ENCODE measurements at places on chromosomes 7 and 10. TPM values are rescaled to one million over a fixed set of nuclear protein-coding genes. Genes with fewer than 3 reads are reported as not detected.
A peak's percentile ranks its signal among the peaks of the same experiment; 100 is the strongest.

GRCh38 chr10:43262902-43263466, 3.9 kb downstream of the RASGEF1A start:
- no peak for DNase-seq

DNA sequence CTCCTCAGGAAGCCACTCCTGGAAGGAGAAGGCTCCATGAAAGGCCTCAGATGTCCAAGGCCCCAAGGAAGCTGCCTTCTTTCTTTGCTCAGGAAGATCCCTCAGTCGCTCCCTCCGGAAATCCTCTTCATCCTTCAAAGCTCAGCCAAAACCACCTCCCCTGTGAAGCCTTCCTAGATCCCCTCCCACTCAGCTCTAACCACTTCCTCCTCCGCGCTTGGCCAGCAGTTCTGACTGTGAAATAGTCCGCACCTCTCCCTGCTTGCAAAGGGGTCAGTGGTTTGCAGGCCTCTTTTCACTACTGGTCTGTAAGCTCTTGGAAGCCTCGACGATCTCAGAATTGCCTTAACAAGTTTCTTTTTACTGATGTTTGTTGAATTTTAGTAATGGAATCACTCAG, 23.9 kb downstream of the PYROXD2 start:
- DNase-seq: peak; percentile 53

- peak; percentile 55 for DNase-seq
Measured at GRCh38 chr7:74356589-74357315, 67.5 kb downstream of the CLIP2 start.

DNA sequence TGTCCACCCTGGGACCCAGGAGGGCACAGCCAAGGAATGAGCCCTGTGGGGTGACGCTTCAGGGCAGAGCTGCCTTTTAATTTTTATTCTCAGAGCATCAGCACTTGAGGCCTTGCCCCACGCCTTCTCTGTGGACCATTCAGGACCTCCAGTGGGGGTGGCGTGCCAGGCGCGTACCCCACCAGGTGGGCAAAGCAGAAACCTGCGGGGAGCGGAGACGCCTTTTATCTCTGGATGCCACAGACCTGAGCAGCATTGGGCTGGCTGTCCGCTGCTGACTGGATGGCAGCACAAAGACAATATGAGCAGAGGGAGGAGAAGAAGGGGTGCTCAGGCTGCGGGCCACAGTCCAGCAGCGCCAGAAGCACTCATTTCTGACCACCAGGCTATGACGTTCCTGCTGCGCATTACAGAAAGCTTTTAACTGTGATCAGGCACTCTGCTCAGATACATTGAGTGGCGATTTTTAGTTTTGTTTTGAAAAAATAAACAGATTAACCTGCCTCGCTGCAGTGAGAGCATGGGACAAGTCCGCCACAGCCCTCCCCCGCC, 90.4 kb upstream of the ANLN start:
- DNase-seq: no peak

- peak; percentile 62 for DNase-seq
Measured at GRCh38 chr10:108791030-108791429, 1132.3 kb downstream of the XPNPEP1 start.

DNA sequence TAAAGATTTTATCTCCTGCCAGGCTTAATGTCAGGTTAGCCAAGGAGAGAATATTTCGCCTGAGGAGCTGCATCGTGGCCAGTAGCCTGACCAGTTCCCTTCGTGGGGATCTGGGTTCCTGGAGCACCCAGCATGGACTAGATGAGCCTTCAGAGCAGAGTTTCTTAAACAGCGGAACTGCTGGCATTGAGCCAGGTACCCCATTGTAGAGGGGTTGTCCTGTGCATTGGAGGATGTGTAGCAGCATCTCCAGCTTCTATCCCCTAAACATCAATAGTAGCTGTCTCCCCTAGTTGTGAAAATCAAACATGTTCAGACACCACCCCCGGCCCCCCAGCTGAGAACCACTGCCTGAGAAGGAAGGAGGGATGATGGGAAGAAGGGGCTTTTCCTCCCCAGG, 36.2 kb downstream of the CDHR3 start:
- no peak for DNase-seq

- peak; percentile 76 for DNase-seq
Measured at GRCh38 chr7:131015657-131015958, 281.6 kb upstream of the KLF14 start.

DNA sequence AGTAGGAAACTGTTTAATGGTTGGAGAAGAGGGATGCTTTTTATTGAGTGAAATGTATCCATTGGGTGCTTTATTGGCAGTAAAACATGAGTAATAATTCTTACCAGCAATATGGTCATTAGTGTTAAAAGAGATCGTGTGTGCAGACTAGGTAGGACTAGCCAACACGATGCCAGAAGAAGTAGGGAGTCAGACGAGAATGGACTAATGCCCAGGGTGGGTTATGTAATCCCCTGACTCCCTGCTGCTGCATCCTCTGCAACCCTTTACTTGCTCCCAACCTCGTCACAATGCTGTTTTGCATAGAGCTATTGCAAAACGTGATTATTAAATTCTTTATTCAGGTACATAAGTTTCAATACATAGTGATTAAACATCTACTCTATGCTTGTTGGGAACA, 1213.7 kb downstream of the GATA3 start:
- DNase-seq: no peak

DNA sequence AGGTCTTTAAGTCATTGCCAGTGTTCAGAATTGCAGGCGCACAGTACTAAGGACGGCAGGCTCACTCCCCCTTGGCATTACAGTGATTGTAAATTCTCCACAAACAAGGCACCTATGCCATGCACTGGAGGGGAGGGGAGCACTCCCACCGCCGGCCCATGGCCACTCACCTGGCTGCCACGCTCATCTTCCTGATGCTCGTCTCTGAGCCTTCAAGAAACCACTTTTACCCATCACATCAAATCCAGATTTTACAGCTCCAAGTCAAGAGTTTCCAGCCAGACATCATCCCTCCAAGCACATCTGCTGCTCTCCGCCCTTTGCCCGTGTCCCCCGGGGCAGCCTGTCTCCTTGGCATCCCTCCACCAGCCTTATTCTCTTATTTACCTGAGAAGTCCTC, 350.2 kb upstream of the SHH start:
- no peak for DNase-seq

DNA sequence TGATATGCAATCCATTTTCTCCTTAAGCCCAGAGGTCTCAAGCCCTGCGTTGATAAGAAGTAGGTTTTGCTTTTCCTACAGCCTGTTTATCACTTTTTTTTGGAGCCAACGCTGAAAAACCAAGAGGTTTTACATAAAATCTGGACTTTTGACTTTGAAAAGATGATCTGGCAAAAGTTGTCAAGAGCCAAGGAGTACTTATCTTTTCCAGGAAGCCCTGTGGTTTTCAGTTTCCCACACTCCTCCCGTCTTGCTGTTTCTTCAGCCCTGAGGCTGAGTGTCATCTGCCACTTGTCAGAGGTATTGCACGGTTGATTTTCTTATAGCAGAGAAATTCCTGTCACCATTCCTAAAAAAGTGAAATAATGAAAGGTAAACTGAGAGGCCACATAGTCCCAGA, 108.7 kb downstream of the TYW1 start:
- DNase-seq: peak; percentile 37

DNA sequence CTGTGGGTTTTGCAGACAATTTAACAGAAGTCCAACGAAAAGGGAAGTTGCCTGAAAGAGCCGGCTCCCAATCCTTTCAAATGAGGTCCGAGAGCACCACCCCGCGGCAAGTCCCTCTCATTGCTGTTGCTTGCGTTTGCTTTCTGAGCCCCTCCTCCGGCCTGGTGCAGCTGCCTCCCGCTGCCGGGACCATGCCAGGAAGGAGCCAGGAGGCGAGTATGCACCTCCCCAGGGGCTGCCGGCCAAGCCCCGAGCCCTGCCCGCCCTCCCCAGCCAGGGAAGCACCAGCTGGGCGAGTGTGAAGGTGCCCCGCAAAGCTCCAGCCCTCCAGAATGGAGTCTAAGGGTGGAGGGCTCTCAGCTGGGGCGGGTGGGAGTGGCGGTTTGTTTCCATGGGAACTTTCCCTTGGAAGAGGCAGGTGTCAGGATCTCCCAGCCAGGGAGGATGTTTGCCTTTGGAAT, 25.8 kb upstream of the PPP2R2D start:
- peak; percentile 74 for DNase-seq

- peak; percentile 48 for DNase-seq
Measured at GRCh38 chr10:59872892-59873463, 33.4 kb downstream of the CCDC6 start.

GRCh38 chr10:121112136-121112535, 261.0 kb downstream of the WDR11 start:
- DNase-seq: no peak

GRCh38 chr7:157482517-157483087, 145.8 kb downstream of the DNAJB6 start:
- DNase-seq: no peak

- DNase-seq: no peak
Measured at GRCh38 chr7:156173748-156174353, 361.6 kb upstream of the SHH start.

GRCh38 chr10:103491729-103492364, 1.7 kb upstream of the NEURL1 start:
- DNase-seq: peak; percentile 93

- peak; percentile 96 for DNase-seq
Measured at GRCh38 chr7:18508443-18509427, 13.2 kb downstream of the HDAC9 start.

GRCh38 chr10:131906269-131906639, 5.4 kb downstream of the PPP2R2D start:
- no peak for DNase-seq

GRCh38 chr7:127674361-127674760, 22.4 kb downstream of the SND1 start:
- no peak for DNase-seq

DNA sequence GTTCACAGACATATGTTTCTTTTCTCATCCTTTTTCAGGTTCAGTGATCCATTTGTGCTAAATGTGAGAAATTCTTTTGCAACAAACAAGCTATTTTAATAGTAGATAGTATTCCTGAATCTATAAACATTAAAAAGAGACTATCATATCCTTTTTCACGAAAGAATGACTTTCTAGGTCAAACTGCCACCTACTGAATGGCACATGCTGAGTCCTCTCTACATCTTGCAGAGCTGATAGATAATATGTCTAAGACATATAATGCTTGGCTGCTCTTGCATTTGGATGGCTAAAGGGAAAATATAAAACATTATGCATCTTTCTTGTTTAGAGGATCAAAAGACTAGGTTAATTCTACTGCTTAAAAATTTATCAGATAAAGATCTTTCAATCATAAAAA, 114.1 kb upstream of the SLC26A5 start:
- DNase-seq: no peak

DNA sequence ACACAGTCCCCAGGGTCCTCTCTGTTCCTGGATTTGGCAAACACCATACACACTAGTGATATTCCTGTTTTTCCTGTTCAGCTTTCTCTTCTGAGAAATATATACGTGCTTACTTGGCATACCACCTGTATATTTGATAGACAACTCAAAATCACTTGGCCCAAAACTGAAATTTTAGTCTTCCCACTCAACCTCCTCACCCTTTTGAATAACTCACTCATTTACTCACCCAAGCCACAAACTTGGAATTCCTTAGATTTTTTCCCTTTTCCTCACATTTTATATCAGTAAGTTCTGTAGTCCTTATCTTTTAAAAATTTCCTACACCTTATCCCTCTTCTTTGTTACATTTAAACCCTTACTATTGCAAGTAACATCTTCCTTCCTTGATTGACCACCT, 143.4 kb downstream of the PPP1R3A start:
- no peak for DNase-seq

- DNase-seq: no peak
Measured at GRCh38 chr7:69748530-69748929, 150.3 kb downstream of the AUTS2 start.

- no peak for DNase-seq
Measured at GRCh38 chr7:47992446-47992845, 13.0 kb upstream of the HUS1 start.

DNA sequence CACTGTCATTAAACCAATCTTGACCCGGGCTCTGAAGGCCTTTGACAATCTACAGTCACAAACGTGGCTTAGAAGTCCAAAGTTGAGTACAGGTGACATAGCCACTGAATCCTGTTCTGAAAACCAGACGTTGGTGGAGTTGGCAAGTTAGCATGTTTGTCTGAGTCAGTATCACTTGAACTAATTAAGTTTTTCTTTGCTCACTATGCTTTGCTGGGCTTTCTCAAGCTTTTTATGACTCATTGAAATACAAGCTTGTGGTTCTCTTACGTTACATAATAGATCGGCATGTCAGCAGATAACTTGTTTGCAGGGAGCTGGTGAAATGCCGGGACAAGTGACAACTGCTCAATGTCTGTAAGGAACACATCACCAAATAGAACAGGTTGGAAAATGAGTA, 53.8 kb downstream of the ARL5B start:
- peak; percentile 83 for DNase-seq

- DNase-seq: no peak
Measured at GRCh38 chr10:18949391-18949790, 99.2 kb upstream of the MALRD1 start.

DNA sequence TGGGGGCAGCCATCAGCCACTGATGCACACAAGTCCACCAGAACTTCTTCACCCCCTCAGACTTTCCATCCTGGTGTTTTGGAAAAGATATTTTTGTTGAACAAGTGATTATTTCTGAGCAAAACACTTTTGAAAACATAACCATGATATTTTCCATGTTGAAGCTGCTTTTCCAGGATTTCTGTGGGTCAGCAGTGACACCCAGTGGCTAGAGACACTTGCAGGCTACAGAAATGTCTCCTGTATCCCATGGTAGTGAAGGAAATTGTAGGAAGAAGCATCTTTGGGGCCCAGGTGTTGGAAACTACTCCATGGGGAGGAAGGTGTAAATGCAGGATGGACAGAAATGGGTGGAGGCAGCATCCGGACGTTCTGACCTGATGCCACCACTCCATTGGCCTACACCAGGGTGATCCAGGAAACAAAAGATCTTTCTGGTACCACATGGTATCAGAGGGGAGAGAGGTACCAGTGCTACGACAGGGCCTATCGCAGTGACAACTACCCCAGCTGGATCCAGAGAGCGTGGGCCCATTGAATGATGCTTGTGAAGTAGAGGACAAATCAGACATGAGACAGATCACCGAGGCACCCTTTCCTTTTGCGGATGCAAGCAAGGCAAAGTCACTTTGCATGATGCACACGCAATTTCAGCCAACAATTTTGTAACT, 111.7 kb upstream of the COBL start:
- peak; percentile 7 for DNase-seq

SEC24C gene
- 116 TPM for total RNA-seq

HACD1 gene
- 30.2 TPM for total RNA-seq

STRIP2 gene
- total RNA-seq: 15.2 TPM

CYP26A1 gene
- not detected for total RNA-seq

NPC1L1 gene
- total RNA-seq: not detected
